Stimulated activated naive CD4-positive, alpha-beta T cell (primary cell): ENCODE measurements at places on chromosomes 4 and X.

- no peak for DNase-seq
Observed at GRCh38 chr4:115110191-115111181, 2.9 kb downstream of the NDST4 start.

GRCh38 chrX:17072301-17072700 lies 125.8 kb downstream of the REPS2 start:
- no peak for DNase-seq

- DNase-seq = no peak
Observed at GRCh38 chrX:81278616-81279015, 76.7 kb downstream of the SH3BGRL start.

DNA sequence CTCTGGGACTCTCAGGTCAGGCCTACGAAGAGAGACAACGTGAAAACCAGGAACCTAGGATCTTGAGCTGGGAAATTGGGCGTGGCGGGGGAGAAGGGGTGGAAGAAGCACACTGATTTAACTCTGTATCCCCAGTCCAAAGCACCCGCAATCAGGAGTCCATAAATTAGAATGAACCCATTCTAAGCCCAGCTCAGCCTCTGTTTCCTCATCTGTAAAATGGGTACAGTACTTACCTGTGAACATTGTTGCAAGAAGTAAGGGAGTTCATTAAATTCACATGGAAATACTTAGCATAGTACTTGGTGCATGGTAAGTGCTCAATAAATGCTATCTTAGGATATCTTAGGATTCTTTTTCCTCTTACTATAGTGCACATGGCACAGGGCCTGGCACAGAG lies 326.7 kb downstream of the BCOR start:
- DNase-seq = no peak

DNA sequence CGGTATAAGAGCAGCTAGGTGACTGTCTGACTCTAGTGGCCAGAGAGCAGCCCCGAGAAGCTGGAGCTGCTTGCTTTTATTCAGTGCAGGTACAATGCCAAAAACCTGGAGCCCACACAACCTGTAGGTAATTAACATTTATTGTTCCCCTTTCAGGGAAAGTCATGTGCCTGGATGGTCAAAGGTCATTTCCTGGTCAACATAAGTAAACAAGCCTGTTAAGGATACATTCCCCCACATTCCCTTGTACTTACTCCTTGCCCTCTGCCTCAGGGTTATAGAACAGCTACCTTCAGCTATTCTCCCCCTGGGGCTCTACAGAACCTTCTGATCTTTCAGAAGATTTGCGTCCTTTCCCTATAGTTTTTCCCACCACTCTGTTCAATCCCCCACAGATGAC lies 253.4 kb downstream of the TMA16 start:
- DNase-seq = no peak

- no peak for DNase-seq
Observed at GRCh38 chr4:140220058-140220457, 66.1 kb upstream of the MAML3 start.

DNA sequence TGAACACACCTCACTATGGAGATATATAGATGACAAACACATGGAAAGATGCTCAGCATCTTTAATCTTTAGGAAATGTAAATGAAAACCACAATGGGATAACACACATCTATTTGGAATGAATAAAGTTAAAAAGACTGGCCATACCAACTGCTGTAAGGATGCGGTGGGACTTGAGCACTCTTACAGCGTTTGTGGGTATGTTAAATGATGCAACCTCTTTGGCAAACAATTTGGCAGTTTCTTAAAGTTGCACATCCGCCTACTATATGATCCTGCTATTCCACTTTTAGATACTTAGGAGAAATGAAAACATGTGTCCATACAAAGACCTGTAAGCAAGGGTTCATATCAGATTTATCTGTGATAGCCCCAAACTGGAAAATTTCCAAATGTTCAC lies 50.7 kb downstream of the MRPL1 start:
- DNase-seq = no peak

GRCh38 chrX:124332481-124333424 lies at the start of gene TEX13D:
TEX13D (plus strand) TSS chrX:124332660; CDS start chrX:124332918, 258 bp downstream.
- DNase-seq = no peak

DNA sequence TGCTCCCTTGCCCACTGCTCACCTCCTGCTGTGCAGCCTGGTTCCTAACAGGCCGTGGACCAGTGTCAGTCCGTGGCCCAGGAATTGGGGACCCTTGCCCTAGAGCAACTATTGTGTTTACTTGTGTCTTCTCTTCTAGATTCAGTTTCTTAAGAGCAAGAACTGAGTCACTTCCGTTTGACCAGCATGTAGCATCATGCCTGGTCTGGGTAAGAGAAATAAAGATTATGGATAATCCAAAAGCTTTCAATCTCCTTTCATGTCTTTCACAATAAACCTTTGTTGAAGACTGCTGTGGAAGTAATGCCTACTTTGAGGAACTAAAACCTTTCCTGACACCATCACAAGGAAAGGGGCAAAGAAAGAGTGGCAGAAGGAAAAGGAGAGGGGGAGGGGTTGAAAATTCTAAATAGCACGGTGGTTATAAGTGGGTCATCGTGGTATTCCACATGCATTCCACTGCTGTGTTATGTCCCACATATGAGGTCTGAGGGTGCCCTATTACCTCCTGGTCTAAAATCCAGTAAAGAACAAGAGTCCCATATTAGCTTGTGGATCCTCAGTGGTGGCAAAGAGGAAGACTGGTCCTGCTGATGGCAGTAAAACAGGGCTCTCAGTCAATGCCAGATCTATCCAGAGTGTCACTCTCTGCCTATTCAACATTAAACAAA lies 133.4 kb downstream of the RASL11B start:
- no peak for DNase-seq

DNA sequence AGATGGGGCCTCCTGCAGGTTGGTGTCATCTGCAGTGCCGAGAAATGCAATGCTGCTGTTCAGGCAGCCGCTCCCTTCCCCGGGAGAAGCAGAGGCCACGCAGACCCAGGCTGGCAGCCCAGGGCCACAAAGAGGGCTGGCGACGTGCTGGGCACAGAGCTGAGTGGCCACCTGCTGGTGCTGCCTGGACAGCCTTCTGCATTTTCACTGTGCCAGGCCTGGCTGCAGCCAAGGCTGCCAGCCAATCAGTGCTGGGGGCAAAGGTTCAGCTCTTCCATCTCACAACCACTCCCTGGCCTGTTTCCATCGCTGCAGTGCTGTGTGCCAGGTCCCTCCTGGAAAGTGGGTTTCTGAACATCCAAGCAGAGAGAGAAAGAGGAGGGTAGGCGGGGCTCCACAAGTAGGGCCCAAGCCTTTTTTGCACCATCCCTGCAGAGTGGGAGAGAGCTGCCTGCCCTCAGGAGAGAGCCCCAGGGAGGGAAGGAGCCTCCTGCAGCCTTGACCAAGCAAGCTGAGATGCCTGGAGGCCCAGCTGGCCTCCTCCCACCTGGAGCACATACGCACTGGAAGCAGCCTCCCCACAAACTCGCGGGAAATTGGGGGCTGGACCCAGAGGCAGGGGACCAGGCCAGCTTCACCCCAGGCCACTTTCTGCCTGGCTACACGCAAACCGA lies 20.1 kb downstream of the ADRA2C start:
- no peak for DNase-seq

DNA sequence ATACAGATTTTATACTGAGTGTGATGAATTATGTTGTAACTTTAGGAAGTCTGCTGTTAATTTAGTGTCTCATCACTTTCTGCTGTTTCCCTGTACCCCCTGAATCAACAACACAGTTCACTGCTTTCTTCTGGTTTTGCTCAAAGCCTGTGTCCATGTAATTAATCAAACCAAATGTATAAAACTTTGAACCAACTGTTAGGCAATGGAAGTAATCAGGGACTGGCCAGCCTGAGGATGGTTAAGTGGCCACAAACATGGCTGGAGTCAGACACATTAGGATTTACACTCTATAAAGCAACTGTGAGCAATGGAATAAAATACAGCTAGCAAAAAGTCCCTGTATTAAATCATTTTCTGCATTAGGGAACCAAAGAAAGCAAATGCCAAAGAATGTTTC lies 42.6 kb downstream of the CXCL1 start:
- no peak for DNase-seq

DNA sequence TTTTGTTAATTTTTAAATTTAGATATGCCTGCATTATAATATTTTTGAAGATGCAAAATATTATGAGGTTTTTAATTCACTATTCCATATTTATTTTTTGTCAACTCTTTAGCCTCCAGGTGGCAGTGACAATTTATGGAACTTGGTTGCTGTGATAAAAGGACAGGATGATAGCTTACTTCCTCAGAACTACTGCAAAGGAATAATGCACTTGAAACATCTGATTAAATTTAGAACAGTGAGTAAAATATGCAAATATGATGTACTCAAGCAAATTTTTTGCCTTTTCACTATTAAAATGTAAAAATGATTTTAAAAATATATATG lies 45.1 kb downstream of the SPATA4 start:
- no peak for DNase-seq

- DNase-seq = no peak
Observed at GRCh38 chrX:133570549-133570948, 155.3 kb upstream of the GPC4 start.

DNA sequence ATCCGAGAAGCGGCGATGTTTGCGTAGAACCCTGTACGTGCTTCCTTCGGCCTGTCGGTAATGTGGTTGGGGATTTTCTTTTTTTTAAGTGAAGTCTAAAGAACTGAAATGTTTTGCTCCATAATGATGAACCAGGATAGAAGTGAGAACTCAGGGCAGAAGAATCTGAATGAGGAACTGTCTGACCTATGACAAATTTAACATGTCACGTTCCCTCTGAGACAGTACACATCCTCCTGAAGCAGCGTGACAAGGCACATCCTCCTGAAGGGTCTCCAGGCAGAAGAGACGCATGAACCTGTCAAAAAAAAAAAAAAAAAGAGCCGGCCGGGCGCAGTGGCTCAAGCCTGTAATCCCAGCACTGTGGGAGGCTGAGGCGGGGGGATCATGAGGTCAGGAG lies 6.2 kb downstream of the CSF2RA start:
- no peak for DNase-seq

DNA sequence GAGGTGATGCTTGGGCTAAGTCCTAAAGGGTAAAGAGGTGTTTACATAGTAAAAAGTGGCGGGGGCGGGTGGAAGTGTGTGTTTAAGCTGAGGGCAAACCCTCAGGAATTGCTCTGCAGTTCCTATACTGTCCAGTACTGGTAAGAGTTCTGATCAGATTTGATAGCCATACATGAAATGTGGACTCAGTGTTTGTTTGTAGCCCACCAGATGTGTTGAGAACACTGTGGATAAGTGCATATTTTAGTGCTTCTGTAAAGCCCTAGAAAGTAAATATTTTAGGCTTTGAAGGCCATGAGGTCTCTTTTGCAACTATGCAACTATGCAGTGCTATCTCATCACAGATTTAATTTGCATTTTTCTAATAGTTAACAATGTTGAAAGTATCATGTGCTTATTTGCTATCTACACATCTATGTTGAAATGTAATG lies 80.7 kb upstream of the EOLA2 start:
- DNase-seq = no peak

GRCh38 chr4:8691151-8691775 lies 98.7 kb downstream of the CPZ start:
- DNase-seq = no peak

GRCh38 chr4:174835536-174835935 lies 6.5 kb upstream of the GLRA3 start:
- DNase-seq = no peak

GRCh38 chr4:57854748-57855147 lies 744.6 kb upstream of the IGFBP7 start:
- no peak for DNase-seq

DNA sequence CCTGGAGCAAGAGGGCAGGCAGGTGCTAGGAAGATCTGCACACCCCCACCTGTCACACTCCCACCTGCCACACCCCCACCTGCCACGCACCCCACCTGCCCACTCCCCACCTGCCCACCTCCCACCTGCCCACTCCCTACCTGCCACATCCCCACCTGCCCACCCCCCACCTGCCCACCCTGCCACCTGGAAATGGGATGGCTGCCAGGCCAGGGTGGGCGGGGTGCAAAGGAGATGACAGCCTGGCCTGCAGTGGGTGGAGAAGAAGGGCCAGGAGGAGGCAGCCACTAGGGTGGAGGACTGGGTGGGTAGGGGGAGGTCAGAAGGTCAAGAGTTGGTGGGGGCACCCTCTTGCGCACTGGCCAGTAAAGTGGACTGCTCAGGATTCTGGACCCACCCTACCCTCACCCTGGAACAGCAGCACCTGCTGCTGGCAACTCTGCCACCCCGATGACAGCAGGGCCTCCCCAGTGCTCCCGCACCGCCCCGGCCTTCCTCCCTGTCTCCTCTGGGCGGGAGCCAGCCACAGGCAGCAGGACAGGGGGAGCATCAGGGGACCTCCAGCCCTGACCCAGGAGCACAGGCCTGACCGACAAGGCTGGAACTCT lies 66.8 kb upstream of the NKX1-1 start:
- DNase-seq = no peak

GRCh38 chrX:49273181-49273727 lies 3.7 kb downstream of the PPP1R3F start:
- DNase-seq = peak; percentile 51

DNA sequence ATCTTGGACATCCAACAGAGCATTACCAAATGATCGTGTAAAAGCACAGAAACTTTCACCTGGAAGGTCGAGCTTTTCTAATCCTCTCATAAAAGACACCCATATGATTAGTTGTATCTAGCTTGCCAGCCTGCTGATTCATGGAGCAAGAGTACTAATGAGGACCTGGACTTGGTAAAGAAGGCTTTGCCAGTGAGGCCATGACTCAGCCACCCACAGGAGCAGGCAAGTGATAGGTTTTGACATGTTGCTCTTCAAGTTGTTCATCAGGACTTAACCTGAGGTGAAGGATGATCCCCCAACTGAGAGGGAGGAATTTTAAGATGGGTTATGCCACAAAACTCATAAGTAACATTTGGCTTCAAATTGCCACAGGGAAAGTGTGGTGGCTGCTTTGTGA lies 24.7 kb upstream of the EPGN start:
- DNase-seq = no peak

- DNase-seq = no peak
Observed at GRCh38 chrX:19750028-19750782, 137.2 kb downstream of the SH3KBP1 start.

GRCh38 chrX:143998261-143998660 lies 114.4 kb downstream of the UBE2NL start:
- DNase-seq = no peak

DNA sequence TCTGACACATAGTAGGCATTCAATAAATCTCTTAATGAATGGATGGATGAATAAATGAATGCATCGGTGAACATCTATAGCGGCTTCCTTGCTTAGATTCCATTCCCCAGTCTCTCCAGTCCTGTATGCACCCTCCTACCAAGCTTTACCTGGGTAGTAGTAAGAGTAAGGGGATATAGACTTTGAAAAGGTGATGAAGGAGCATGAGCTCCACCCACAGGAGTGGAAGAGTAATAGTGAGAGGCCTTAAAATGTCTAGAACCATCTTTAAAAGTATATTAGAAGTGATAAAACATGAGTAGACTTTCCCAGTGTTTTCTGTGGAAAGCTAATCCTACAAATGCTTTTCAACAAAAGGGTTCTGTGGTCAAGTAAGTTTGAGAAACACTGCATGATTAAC lies 35.5 kb upstream of the GPC3 start:
- no peak for DNase-seq

GRCh38 chr4:14783011-14783877 lies 219.0 kb upstream of the CPEB2 start:
- DNase-seq = no peak
